ENCODE measurements at places on chromosomes 11 and 22.

DNA sequence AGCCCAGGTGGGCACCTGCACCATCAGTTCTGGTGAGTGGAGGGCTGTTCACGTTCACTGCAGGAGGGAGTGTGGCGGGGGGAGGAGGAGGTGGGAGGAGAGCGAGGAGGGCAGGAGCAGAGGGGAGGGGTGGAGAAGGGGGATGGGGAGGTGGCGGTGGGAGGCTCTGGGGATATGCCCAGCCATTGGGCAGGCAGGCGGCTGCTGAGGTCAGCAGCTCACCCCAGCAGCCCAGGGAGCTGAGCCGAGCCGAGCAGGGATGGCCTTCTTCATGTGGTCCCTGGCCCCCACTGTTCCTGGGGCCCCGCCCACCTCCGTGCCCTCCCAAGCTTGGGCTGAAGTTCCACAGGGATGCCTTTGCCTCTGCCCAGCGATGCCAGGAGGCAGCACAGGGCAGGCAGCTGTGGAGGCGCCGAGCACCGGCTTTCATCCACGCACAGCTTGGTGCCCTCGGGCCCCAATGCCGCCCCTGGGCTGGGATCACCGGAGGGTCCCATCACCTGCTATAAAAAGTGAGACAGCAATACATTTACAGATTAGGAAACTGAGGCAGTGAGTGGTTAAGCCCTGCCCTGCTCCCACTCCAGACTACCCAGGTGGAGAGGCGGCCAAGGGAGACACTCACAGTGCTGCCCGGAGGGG, 21.6 kb downstream of the RTN4R start:
- no peak for DNase-seq

DNA sequence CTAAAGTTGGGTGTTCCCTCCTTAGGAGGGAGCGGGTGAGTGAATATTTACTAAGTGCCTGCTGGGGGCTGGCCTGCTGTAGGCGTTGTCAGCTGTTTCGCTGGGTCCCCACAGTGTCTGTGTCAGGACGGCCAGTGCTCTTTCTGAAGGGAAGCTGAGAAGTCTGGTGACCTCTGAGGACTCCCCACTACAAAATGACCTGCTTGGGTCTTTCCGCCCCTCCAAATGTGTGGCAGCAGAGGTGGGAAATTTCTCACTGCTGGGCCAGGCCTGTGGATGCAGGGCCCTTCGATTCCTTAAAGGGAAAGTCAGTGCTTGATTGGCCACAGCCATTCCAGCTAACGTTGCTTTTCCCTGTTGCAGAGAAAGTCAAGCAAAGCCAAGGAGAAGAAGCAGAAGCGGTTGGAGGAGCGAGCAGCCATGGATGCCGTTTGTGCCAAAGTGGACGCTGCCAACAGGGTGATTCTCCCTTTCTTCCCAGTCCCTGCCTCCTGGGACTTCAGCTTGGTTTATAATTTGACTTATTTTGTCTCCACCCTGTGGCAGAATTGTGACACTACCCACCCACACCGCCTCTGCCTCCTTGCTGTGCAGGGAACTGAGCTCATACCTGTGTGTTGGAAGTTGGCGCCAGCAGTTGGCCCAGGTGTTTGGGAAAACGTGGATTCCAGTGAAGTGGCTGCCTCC, 6.8 kb downstream of the NAA40 start:
- no peak for DNase-seq

- no peak for DNase-seq
These were observed 9.4 kb upstream of the RNF185 start for GRCh38 chr22:31150615-31151014.

GRCh38 chr11:60981515-60981914, 10.0 kb downstream of the CD6 start:
- DNase-seq: no peak

DNA sequence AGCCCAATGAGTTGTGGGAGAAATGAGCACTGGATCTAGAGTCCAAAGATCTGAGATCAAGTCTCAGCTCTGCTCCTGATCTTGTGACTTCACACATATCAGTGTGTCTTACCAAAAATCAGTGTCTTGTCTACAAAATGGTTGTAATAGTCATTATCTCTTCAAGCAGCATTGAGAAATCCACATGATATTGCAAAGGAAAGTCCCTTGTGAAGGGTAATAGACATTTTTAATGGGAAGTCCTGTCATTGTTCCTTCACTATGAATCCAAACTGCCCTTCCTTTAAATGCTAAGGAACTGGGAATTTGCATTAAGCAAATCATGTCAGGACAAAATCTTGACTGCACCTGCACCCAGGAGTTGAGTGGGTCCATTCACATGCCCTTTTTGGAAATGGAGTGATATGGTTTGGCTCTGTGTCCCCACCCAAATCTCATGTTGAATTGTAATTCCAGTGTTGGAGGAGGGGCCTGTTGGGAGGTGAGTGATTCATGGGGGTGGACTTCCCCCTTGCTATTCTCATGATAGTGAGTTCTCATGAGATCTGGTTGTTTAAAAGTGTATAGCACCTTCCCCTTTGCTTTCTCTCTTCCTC, 51.1 kb downstream of the COMMD9 start:
- DNase-seq: no peak

GRCh38 chr22:44664149-44664548, 37.9 kb upstream of the PRR5 start:
- DNase-seq: peak; percentile 50

DNA sequence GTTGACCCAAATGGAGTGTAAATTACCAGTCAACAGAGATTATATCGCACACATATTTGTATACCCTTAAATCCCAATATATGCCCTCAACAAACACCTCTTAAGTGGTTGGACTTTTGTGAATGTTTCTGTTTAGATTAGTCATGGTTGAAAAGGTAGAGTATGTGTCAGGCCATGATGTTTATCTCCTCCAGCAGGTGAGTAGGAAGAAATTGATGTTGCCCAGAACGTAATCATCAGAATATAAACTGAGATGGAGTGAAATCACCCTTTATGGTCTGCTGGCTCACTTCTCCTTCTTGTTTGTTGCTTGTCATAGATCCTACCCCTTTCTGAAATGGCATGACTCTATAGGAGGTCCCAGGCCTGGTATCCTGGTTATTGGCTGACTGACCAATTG, 431.8 kb downstream of the ETS1 start:
- DNase-seq: no peak

DNA sequence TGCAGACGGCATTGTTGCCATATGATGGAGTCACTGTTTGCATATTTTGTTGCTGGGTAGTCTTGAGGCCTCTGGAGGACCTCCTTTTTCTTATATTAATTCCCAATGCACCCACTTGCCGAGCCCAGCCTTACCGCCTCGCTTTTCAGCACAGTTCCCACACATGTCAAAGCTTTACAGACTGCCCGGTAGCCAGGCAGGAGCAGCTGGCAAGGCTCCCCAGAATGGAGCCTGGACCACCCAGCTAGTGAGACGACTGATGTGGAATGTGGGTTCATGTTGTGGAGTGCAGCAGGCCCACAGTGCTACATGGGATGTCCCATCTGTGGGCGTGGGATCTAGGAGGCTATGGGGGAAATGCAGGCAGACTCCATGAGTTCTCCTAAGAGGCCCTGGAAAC, 99.4 kb upstream of the MTMR2 start:
- no peak for DNase-seq

DNA sequence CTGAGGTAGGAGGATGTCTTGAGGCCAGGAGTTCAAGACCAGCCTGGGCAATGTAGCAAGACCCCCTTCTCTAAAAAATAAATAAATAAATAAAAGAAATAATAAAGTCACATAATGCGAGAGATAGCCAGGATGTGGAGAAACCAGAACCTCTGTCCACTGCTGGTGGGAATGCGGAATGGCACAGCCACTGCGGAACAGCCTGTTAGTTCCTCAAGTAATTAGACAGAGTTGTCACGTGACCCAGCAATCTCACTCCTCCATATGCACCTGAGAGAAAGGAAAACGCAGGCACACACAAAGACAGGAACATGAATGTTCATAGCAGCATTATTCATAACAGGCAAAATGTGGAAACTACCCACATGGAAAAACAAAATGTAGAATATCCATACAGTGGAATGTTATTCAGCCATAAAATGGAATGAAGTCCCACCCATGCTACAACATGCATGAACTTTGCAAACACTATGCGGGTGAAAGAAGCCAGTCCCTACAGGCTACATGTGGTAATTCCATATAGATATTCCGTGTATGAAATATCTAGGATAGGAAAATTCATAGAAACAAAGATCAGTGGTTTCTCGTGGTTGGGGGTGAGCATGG, 27.4 kb downstream of the LIF start:
- DNase-seq: no peak

- DNase-seq: no peak
These were observed 464 bp upstream of the CECR2 start for GRCh38 chr22:17368554-17369438.

- no peak for DNase-seq
These were observed 87.9 kb downstream of the NCAM1 start for GRCh38 chr11:113048820-113049768.

DNA sequence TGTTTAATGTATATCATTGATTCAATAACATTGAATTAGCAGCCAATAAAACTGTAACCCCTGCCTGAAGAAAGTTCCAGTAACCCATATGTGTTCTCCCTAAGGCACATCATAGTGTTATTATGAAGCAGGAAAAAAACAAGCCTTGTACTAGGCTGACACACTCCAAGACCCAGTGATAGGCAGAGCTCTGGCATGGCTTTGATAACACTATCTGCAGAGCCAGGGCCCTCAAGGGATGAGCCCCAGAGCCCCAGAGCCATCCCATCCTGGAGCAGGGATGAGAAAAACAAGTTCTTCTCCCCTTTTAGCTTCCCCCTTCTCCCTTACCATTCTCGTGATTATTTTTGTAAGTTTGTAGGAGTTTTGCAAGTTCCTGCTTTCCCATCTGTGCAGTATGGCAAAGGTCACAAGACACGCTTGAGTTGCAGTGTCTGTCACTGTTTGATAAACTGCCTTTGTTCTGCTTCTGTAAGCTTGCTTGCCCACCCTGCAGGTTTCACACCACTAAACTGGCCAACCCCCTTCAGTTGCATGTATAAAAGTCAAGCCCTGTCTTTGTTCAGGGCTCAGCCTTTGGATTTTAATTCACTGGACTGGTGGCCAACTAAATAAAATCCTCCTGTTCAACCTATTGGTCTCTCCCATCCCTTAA, 22.3 kb upstream of the GUCY1A2 start:
- DNase-seq: no peak

DNA sequence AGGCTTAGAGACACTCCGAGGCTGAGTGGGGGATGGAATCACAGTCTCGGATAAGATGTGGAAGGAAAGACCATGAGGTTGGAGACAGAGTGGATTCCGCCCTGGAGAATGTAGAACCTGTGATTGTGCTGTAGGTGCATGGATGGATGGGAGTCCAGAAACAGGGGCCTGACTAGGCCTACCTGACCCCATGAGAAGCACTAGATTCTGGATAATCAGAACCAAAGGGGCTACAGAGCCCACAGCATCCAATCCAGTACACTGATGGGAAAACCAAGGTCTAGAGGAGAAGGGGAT, 32.3 kb upstream of the FCHSD2 start:
- no peak for DNase-seq

DNA sequence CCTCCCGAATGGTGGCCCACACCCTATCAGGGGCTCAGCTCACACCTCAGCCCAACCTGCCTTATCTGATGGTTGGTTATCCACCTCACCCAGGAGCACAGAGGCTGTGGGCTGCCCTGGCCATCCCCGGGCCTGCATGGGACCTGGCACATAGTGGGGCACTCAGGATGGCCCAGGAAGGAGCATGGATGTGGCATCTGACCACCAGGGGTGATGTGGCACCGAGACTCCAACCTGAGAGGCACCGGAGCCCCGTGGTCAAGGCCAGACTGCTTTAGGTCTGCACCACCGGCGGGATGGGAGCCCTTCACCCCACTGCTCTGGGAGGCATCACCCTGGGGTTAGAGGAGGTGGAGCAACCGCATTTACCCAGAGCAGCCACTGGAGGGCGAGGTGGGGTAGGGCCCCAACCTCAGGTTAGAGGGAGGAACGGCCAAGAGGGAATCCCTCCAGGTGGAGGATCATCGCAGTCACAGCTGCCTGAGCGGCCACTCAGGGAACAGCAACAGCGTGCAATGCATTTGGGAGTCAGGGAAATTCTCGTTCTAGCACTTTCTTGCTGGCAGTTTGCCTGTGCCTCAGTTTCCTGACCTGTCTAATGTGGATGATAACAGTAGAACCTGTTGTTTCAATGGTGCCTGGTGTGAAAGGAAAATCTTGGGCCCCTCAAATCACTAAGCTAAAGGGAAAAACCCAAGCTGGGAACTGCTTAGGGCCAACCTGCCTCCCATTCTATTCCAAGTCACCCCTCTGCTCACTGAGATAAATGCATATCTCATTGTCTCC, 52.9 kb upstream of the CARS1 start:
- DNase-seq: peak; percentile 14

DNA sequence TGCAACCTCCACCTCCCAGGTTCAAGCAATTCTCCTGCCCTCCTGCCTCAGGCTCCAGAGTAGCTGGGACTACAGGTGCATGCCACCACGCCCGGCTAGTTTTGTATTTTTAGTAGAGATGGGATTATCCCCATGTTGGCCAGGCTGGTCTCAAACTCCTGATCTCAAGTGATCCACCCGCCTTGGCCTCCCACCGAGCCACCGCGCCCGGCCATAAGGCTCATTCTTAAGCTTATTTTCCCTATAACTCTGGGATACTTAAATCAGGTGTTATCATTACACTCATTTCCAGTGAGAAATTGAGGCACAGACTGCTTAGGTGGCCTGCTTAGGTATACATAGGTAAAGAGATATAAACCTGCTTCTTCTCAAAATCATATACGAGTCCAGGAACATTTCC, 188.3 kb upstream of the MTNR1B start:
- DNase-seq: no peak

- no peak for DNase-seq
These were observed 3.3 kb downstream of the ST3GAL4 start for GRCh38 chr11:126358763-126359160.

GRCh38 chr11:102220728-102221467, 96.4 kb upstream of the BIRC3 start:
- DNase-seq: no peak

DNA sequence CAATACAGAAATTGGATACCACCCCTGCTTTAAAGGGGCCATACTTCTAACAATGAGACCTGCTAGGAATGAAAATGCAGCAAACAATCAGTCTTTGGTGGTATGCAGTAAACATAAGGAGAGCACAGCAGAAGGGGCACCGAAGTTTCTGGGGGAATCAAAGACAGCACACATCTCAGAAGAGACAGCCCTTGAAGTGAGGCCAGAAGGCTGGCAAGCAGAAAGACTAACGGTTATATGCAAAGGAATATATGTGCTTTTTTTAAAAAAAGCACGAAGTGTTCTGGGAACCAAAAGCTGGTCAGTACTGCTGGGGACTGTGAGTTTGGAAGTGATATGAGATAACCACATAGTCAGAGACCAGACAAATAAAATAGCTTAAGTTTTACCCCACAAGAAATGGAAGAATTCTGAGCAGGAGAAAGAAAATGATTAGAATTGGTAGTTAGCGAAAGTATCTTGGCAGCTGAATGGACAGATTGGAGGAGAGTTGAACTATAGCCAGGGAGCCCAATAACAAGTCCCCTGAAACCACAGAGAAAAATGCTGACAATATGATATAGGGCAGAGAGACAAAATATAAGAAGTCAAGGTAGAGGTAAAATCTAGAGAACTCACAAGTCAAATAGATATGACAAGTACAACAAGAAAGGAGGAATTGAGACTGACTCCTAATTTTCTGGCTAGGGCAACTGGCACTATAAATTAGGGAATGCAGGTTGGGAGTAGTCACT, 125.7 kb downstream of the MRTFA start:
- no peak for DNase-seq

GRCh38 chr11:11665407-11665806, 43.6 kb upstream of the GALNT18 start:
- DNase-seq: no peak

- DNase-seq: no peak
These were observed 669 bp upstream of the BCR start for GRCh38 chr22:23179381-23180299.

All from stimulated activated CD8-positive, alpha-beta memory T cell treated with anti-CD3 and anti-CD28 coated beads, Interleukin-4, amount 100 ng/mL, for 24 hours (primary cell).